ENCODE measurements at places on chromosomes 2 and 18.

- DNase-seq, result no peak
Observed at GRCh38 chr2:190646780-190647522, 1.9 kb upstream of the NAB1 start.

DNA sequence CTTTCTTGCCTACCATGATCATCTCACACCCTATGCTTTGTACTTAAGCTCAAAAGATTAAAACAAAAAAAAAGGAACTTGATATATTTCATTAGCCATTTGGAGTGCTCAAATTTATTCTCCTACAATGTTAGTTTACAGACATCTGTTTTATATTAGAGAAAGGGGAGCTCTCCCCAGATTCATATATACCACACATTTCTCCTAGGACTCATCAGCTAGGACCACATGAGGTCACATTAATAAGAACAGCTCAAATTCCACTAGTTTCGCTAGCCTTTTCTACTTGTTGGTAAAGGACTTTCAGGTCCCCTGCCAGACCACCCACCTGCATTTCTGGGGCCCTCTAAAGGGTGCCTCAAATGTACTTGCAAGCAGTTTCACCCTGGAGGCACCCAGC lies 151.2 kb upstream of the MMADHC start:
- no peak for DNase-seq

GRCh38 chr2:51920509-51920908 lies 888.6 kb upstream of the NRXN1 start:
- DNase-seq, result no peak

DNA sequence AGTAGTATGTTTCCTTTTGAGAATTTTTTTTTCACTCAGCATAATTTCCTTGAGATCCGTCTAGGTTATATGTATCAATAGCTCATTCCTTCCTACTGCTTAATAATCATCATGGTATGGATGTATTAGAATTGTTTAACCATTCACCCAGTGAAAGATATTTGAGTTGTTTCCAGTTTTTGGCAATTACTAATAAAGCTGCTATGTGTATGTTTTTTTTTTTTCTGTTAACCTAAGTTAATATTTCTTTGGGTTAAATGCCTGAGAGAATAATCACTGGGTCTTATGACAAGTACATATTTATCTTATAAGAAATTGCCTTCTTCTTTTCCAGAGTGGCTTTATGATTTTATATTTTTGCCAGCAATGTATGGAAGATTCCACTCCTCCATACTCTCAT lies 96.4 kb upstream of the ST6GAL2 start:
- DNase-seq, result no peak

DNA sequence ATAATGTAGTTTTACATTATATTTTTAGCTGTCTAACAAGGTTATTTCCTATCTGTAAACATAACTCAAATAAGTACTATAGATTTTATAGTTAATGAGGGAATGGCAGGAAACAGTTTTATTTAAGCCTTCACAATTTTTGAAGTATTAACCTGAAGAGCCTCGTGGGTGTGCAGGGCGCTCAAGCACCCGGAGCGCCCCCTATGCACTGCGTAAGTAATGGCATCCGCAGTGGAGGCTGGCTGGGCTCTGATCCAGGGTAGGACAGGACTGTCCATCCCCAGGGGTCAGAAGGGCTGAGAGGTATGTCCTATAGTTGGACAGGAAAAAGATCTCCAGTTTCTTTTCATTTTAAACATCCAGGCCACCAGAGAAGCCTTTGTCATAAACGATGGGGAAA lies 8.2 kb upstream of the GBX2 start:
- DNase-seq, result no peak

- no peak for DNase-seq
Observed at GRCh38 chr2:19851116-19851695, 50.6 kb downstream of the TTC32 start.

- no peak for DNase-seq
Observed at GRCh38 chr18:51330148-51330547, 132.7 kb upstream of the MEX3C start.

DNA sequence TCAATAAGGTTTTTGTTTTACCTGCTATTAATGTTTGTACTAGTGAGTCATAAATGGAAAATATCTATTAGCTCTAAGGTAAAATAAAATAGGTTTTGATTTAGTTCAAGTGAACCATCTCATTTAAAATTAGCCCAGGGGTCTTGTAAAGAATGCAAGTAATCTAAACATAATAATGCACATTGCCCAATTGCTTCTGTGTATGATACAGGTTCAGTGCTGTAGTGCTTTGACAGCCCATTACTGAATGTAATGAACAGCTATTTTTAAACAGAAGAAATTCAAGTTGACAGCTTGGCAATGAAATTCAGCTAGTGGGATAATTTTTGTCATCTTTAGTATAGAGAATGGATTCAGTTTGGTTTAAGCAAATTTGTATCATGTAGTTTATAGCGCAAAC lies 91.5 kb downstream of the CAMKMT start:
- DNase-seq, result no peak

GRCh38 chr2:129912066-129912820 lies 67.2 kb upstream of the RAB6C start:
- DNase-seq, result no peak

GRCh38 chr2:179017773-179018357 lies 32.1 kb downstream of the CCDC141 start:
- DNase-seq, result no peak

GRCh38 chr2:120167272-120167671 lies 55.9 kb downstream of the TMEM185B start:
- DNase-seq, result no peak

DNA sequence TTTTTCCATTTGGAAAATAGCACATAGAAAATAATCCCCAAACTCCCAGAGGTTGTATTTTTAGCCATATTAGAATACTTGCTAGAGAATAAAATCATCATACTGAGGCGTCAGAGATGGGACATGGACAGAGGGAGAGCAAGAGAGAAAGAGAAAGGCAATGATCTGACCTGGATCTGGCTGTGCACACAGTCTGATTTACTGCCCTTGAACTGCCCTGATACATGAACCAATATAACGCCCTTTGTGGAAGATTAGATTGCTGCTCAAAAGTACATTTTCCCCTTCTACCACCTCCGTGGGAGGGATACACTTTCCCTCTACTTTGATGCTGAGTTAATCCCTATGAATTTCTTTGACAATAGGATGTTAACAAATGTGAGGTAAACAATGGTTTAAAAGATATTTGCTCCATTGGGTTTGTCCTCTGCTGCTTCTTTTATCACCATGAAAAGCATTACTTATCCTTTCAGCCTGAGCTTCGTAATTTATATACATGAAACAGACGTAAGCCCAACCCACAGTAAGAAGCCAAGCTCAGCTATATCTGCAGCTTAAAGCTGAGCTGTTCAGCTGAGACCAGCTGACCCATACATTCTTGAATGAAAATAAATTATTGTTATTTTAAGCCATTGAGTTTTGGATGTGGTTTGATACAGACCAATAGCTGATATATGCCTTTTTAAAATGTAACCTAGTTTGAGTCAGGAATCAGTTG lies 1664.6 kb upstream of the CELF4 start:
- no peak for DNase-seq

DNA sequence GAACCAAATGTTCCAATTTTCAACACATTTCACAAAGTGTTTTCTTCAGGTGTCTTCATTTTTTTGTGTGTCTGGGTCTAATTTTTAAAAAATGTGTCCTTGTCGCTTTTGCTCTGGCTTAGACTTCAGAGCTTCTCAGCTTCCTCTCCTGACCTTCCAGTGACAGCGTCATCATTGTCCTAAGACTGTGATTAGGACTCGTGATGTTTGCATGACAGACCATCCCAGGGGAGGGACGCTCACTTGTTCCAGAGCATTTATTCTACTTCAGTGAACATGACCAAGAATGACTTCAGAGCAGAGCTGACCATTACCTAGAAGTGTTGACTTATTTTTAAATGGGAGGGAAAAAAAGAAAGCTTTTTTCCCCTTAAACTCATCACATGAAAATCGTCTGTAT lies 591.9 kb downstream of the IRS1 start:
- DNase-seq, result no peak

DNA sequence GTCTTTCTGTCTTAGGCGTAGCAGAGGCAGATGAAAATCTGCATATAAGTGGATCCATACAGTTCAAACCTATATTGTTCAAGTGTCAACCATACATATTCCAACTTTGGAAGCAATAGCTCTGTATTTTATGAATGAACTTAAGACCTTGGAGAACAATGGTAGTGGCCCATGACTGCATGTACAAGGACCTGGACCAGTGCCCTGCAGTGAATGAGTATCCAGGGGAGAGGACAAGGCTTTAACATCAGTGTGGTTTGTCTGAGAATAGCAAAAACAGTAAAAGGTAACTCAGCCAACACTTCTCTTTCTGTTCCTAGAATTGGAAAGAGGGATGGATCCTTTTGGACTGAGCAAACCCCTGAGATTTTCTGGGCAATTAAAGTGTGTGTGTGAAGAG lies 230.8 kb upstream of the LINC00305 start:
- no peak for DNase-seq
